Osteoblast (primary cell): ENCODE measurements at places on chromosomes 2 and 18. TPM values are rescaled to one million over a fixed set of nuclear protein-coding genes. Genes with fewer than 3 reads are reported as not detected.

UPP2 gene
- total RNA-seq = not detected in 2 replicates

DNA sequence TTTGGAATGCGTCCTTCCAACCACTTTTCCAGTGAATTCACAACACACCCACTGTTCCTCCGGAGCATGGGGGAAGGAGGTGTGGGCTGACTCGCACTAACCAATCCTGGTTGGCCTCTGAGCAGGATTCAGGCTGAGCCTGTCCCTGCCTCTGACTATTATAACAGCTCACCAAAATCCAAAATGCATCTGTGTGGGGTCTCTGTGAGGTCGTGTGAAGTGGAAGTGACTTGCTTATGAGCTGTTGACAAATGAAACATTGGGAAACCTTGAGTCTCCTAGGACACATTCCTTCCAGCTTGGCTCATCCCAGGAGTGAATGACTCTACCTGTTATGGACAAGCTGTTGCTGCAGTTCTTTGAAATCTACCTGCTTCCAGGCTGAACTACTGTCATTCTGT is 1.5 kb downstream of the CIDEA start:
- DNase-seq = no peak
- H3K27me3 ChIP-seq = peaks cover 56% of the 10 kb centered on the region
- no peak overlapping the region for H3K27ac ChIP-seq
- no peak overlapping the region for H3K4me3 ChIP-seq

CCDC68 gene
- total RNA-seq = 9.0 and 13.3 TPM in 2 replicates

PPP4R1 gene
- 138 and 143 TPM in 2 replicates for total RNA-seq

MAPK4 gene
- total RNA-seq = not detected in 2 replicates

METAP1D gene
- total RNA-seq = 11.2 and 12.7 TPM in 2 replicates

DNA sequence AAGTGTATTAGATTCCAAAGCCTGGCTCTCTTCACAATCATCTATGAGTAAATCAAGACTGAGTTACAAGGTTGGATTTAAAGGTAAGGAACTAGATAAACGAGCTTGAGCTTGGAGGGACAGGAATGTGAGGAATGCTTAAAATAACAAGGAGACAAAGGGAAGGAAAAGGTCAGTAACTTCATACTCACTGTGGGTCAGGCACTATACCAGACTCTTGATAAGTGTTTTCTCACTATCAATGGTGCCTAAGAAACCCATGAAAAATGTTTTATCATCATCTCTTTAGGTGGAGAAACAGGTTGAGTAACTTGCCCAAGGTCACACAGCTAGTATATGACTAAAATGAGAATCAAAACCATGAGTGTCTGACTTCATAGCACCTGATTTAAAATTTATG is 212.1 kb downstream of the CDH2 start:
- no peak for DNase-seq
- no peaks in the 10 kb centered on the region for H3K27me3 ChIP-seq

KDM3A gene
- 28.9 and 36.9 TPM in 2 replicates for total RNA-seq
